ENCODE measurements at places on chromosomes 6 and 20. TPM values are rescaled to one million over a fixed set of nuclear protein-coding genes. Genes with fewer than 3 reads are reported as not detected.
A peak's percentile ranks its signal among the peaks of the same experiment; 100 is the strongest.

The TNXB gene
- polyA plus RNA-seq: 6.6 TPM

The RFX6 gene
- 0.67 TPM for polyA plus RNA-seq

The KHDC1L gene
- polyA plus RNA-seq: not detected

The NKAIN4 gene
- polyA plus RNA-seq: not detected

The BPIFA1 gene
- not detected for polyA plus RNA-seq

The EFCAB8 gene
- 0.38 TPM for polyA plus RNA-seq

The CALHM4 gene
- polyA plus RNA-seq: not detected

The PNPLA1 gene
- polyA plus RNA-seq: 0.55 TPM

GRCh38 chr20:54848984-54849538 is 373.7 kb downstream of the DOK5 start:
- no peak for DNase-seq

- no peak for DNase-seq
These were observed 80.6 kb upstream of the HIVEP1 start for GRCh38 chr6:11931296-11932035.

GRCh38 chr6:13014504-13015378 is 298.2 kb downstream of the PHACTR1 start:
- DNase-seq: peak; percentile 12

DNA sequence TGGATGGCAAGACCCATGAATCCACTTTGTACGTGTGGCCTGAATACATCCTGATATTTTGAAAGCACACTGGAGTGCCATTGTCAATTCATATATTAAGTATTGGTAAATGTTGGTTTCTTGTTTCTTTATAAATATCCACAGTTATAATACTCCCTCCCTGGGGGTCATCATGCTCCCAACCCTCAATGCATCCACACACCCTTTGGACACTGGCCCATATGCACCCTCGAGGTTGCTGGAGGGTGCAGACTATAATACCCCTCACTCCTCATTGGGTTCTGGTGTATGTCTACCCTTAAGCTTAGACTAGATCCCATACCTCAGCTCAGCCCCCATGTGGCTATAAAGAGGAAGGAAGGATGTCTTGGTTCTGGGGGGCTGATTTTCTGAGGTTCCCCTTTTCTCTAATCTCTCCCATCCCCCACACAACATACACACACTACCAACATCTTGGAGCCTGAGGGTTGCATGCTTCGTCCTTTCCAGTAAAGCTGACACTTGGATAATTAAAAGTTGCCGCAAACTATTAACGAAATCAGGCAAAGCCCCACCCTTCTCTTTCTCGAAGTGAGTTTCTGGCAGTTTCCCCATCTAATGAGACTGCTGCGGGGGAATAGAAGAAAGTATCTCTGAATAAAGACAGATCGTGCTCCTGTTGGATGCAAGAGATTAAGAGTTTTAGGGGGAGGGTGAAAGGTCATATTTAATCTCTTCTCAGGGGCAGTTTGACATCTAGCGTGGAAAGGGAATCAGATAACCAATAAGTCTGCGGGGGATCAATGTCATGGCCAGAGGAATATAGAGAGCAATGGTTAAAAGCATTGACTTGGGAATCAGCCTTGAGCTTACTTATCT is 7.4 kb downstream of the PIM1 start:
- DNase-seq: no peak

DNA sequence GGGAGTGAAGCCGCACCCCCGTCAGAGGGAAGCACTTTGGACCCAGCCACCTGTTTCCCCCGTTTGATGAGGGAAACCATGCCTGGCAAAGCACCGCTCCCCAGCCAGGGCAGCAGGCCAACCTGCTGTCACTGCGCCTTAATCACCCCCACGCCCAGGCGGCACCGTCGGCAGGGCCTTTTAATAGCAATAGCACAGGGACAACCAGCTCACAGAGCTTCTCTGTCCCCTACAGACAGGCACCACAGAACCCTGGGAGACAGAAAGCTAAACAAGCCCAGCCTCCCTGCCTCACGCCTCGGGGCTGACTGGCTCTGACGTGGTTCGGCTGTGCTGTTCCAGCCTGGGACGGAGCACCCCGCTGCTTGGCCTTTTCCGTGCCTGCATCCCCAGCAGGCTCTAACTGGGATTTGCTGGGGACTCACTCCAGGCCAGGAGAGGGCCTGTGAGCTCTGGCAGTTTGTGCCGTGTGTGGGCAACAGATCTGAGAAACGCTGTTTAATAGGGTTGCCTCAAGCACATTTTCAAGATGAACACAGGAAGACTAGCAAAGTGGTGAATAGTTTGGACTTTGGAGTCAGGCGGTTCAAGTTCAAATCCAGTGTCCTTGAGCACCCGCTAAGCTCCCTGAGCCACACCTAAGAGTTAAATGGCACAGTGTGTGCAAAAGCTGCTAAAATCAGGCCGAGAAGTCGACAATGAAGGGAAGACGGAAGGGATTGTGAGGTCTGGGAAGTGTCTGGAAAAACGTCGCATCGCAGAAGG is 223.8 kb downstream of the NRN1 start:
- DNase-seq: peak; percentile 98

GRCh38 chr20:34377072-34377847 is 14.2 kb downstream of the ITCH start:
- DNase-seq: no peak

DNA sequence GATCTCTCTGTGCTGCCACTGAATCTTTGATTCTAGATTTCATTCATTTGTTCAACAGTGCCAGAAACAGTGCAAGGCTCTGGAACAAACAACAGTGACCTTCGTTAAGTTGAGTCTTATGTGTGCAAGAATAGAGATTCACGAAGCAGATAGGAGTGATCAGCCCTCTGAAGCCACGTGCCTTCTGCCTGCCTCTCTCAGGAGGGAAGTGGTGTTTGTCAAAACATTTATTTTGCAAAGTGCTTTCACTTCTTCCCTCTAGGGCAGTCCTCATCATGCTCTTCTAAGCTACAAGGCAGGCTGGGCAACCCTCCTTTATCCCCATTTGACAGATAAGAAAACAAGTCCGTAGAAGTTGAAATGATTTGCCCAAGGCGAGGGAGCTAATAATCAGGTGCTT is 204.3 kb downstream of the TFAP2C start:
- DNase-seq: no peak

DNA sequence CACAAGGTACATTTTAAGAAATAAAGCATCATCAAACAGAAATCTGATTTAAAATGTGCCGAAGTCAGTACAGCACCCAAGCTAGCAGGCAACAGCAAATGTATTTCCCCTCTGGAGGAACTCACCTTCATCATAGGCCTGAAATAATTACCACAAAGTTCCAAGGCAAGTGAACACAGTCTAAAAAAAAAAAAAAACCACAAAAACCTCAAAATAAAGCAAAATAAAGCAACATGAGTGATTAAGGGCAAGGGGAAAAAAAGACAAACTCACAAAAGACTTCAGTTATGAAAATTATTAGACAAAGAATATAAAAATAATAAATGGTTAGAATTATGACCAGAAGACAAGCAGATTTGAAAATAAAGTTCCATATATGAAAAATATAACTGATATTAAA is 10.4 kb downstream of the GPR63 start:
- DNase-seq: no peak

DNA sequence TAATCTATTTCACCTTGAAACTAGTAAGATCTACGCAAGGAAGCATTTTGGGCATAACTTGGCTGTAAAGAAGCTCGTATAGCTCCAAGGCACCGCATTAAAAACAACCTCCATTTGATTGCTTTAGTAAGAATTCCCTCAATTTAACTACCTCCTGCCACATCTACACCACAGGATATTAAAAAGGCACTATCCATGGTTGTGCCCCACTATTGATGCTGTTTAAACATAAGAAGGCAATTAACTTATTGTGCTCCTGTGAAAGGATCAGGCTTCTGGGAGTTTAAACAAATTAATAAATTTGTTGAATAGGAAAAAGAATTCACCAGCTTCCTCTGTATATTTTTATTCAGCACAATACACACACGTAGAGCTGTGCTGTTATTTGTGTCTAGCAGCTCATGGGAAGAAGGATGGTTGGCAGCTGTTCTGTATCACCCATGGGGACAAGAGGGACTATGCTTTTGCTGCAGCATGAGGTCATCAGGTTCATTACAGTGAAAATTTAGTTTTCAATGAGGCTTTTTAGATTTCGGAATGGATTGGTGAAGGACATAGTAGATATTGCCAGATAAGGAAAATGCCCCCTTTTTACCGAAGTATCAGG is 513.3 kb downstream of the HAO1 start:
- no peak for DNase-seq

GRCh38 chr6:27478706-27479318 is 5.9 kb upstream of the ZNF184 start:
- peak; percentile 84 for DNase-seq

DNA sequence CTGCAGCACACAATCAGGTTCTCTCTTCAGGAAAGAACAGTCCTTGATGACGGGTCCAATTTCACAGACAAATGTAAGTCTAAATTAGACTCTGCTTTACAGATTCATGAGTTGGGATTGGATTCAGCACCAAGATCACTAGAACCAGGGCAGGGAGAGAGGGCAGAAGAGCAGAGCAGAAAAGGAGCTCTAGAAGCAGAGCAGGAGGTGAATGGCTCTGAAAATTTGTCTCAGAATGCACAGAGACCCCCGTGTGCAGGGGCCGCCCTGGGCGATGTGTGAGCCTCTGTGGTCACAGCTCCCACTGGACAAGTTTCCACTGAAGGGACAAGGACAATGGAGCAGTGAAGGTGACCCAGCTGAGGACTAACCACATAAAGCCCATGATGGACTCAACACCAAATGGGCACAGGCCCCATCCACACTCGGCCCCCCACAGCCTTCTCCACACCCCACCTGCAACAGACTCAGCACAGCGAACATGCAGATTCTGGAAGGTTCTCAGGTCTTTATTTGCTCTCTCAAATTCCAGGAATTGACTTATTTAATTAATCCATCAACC is 3.5 kb downstream of the HLA-B start:
- DNase-seq: no peak

GRCh38 chr6:26358511-26358981 is 6.5 kb upstream of the BTN3A2 start:
- DNase-seq: no peak

DNA sequence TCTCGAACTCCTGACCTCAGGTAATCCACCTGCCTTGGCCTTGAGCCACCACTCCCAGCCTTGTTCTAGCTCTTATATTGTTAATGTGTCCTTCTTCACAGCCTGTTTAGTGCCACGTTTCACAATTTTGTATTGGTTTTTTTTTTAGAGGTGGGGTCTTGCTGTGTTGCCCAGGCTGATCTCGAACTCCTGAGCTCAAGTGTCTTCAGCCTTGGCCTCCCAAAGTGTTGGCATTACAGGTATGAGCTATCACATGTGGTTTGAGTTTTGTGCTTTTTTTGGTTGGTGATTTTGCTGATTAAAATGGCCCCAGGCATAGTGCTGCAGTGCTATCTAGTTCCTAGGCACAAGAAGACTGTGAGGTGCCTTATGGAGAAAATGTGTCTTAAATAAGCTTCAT is 5.9 kb upstream of the CSTL1 start:
- DNase-seq: no peak

DNA sequence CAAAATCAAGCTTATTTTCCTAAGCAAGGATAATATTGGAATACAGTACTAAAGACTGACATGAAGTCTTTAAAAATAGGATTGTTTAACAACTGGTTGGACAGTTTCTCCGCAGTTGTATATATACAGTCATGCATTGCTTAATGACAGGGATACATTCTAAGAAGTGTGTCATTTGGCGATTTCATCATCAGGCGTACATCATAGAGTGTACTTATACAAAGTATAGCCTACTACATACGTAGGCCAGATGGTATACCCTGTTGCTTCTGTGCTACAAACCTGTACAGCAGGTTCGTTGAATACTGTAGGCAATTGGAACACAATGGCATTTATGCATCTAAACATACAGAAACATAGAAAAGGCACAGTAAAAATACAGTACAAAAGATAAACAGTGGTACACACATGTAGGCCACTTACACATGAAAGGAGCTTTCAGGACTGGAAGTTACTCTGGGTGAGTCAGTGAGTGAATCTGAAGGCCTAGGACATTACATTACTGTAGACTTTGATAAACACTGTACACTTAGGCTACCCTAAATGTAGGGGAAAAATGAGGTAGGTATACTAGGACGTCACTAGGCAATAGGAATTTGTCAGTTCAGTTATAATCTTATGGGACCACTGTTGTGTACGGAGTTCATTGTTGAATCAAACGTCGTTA is 20.1 kb downstream of the HECA start:
- no peak for DNase-seq

DNA sequence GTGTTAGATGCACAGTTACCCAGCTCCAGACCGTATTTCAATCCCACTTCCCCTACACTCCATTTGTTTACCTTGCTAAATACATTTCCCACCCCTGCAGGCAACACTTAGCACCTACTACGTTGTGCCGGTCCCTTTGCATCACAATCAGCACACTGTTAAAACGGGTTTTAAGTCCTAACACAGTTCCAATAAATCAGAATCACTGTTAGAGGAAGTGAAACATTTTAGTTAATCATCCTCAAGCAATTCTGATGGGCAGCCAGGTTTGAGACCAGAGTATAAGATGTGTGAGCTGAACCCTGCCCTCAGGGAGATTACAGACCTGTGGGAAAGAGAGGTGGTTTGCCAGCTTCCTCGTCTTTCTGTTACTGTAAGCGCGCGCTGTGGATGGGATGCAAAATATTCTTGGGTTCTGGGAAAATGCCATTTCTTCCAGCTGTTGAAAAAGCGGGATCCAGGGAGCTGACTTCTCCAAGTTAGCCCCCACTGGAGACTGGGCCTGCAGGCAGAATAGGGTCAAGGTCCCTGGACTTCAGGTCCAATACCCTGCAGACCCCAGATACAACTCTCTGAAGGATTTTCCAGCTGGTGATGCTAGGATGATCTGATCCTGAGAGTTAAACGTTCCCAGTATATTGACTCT is 3.1 kb downstream of the ZCCHC3 start:
- DNase-seq: no peak

- DNase-seq: no peak
These were observed 263.4 kb downstream of the RIMS1 start for GRCh38 chr6:72149715-72150114.

DNA sequence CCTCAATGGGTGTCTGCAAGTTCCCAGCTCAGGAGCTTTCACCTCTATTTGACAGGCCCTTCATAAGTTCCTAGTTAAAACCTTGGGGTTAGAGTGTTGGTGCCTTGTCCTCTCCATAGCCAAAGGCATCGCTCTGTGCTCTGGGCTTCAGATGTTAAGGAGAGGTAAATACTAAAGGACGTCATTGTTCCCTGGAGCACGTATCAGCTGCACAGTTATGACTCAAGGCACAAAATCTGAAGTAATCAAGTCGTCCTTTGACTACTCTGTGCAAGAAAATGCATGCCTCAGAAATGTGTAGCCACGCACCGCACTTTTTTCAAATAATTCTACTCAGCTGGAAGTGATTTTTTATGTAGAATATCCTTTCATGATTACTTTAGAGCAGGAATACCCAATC is 240.8 kb upstream of the QKI start:
- DNase-seq: no peak

DNA sequence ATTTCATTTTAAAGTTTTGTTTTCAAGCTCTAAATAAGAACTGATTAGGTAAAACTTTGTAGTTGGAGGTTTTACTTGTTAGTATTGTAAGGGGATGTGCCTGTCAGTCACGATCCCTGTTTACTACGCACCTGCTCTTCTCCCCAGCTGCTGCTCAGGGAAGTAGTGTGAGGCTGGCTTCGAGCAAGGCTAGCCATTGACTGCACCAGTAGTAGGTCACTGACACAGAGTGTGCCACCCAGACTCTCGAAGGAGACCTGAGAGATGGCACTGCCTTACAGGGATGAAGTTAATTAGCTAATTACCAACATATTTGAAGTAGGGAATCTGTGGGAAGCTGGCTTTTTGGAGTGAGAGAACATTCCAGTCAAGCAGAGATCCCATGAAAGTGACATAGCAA is 89.2 kb downstream of the DNAH8 start:
- peak; percentile 25 for DNase-seq

GRCh38 chr6:116557893-116558292 is 4.3 kb downstream of the CALHM4 start:
- DNase-seq: peak; percentile 12

Measured in small intestine (tissue), 16 donors.